ENCODE measurements at places on chromosomes 2 and 18.
A peak's percentile ranks its signal among the peaks of the same experiment; 100 is the strongest.

GRCh38 chr2:216031960-216032689, 18.8 kb upstream of the MREG start:
- DNase-seq: no peak

DNA sequence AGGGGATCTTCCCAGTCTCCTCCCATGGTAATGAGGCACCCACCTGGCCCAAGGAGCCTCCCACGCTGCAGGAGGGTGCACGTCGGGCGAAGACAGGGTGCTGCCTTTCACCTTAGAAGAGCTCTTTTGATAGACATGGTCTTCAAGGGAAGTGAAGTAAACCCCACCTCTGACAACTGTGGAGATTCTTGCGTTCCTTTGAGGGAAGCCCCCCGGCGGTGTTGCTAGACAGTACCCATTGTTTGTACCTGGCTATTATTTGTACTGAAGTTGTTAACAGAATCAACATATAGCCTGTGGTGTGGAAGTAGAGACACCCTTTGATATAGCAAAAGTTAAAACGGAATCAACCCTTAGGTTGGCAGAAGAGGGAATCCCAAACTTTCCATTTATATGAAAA, 648.0 kb downstream of the GALR1 start:
- no peak for DNase-seq

DNA sequence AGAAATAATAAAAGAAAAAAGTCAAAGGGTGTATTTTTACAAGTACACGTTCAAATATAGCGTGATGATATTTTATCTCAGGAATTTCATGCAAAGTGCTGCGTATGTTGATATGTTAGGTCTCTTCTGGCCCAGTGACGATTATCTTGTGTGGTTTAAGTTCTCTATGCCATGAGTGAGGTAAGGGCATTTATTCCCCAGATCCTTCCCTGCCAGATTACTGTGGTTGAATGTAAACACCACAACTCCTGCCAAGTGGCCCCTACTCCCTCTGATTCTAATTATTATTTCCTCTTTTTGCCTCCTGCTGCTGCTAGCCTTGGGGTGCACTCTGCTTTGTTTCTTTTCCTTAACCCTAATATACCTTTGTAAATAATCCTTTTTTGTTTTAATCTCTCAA, 12.2 kb downstream of the SCN2A start:
- no peak for DNase-seq

DNA sequence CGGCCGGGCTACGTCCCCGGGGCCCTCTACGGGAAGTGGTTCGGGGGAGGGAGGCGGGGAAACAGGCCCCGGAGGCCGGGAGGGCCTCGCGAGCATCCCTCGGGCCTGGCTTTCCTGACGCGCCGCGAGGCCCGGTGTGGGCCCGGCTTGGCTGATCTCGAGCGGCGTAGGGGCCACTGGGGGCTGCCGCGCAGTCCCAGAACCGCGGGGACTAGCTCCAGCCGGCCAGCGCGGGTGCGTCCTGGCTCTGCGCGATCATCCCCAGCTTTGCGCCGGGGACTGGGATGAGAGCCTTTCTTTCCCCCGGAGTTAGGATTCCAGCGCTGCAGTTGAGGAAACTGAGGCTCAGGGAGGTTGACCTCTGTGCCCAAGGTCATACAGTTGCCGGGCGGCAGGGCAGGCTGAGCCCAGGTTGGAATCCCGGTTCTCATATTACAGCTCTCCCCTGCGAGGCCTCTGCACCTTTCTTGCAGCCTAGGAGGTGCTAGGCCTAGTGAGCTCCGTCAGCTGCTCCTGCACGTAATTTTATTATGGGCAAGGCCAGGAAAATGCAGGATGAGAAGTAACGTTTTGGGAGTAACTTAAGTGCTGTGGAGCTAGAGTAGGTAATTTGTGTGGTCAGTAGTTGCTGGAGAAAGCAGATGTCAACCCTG, 501 bp downstream of the LPIN1 start:
- no peak for DNase-seq

- DNase-seq: no peak
Measured at GRCh38 chr18:5376986-5377385, 81.5 kb upstream of the ZBTB14 start.

- DNase-seq: peak; percentile 10
Measured at GRCh38 chr2:64453770-64454385, at the start of gene LGALSL. LGALSL (plus strand) TSS chr2:64454162; CDS start chr2:64454546, 384 bp downstream.

GRCh38 chr2:181149056-181149455, 168.7 kb downstream of the UBE2E3 start:
- DNase-seq: no peak

GRCh38 chr18:12295389-12296086, 12.5 kb upstream of the TUBB6 start:
- no peak for DNase-seq

GRCh38 chr2:143296089-143296488, 166.9 kb downstream of the ARHGAP15 start:
- DNase-seq: no peak

DNA sequence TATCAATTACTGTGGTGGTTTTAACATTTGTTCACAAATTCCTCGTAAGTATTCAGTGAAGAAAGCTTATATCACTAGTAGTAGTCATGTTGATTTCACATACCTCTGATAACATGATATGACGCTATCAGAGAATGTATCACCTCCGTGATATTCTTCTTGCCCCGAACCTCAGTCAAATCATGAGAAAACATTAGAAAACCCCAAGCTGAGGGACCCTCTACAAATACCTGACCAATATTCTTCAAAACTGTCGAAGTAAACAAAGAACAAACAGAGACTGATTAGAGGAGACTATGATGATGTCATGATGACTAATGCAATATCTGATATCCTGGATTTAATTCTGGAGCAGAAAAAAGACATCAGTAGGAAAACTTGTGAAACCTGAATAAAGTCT, 85.6 kb upstream of the SPOPL start:
- no peak for DNase-seq

DNA sequence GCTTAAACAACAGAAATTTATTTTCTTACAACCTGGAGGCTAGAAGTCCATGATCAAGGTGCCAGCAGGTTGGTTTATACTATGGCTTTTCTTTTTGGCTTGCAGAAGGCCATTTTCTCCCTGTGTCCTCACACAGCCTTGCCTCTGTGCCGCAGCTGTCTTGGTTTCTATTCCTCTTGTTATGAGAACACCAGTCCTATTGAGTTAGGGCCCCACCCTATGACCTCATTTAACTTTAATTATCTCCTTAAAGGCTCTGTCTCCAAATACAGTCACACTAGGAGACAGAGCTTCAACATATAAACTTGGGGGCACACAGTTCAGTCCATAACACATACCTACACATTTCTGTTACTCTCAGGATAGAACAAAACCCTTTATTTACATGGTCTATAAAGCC, 17.3 kb upstream of the RHOB start:
- DNase-seq: no peak

- DNase-seq: no peak
Measured at GRCh38 chr2:242030858-242031257, 161.3 kb downstream of the RTP5 start.

DNA sequence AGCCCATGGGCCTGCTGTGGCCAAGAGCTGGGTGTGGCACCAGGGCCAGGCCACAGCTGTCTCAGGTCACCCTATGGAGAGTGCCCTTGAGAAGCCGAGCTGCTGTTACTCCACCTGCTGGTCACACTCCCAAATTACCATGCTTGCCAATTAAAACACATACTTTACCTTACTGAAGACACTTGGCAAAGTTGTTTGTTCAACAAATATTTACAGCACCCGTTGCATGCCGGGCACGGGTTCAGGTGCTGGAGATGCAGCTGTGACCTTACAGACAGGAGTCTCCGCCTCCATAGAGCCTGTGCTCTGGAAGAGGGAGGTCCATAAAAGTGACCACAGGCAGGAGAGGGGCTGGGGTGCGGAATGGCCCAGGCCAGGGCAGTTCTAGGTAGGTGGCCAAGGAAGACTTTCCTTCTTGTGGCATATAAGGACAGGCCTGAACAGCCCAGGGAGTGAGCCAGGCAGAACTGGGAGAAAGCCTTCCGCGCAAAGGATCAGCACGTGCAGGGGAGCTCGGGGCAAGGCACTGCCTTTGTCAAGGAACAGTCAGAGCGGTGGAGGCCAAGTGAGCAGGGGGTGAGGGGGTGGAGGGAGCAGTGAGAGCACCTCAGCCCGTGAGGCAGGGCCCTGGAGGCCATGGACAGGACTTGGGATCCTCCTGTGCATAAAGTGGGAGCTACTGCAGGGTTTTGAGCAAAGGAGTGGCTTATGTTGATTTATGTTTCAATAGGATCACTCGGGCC, 23.6 kb upstream of the RBM44 start:
- peak; percentile 11 for DNase-seq

GRCh38 chr2:228675091-228675490, 493.6 kb upstream of the SPHKAP start:
- no peak for DNase-seq

DNA sequence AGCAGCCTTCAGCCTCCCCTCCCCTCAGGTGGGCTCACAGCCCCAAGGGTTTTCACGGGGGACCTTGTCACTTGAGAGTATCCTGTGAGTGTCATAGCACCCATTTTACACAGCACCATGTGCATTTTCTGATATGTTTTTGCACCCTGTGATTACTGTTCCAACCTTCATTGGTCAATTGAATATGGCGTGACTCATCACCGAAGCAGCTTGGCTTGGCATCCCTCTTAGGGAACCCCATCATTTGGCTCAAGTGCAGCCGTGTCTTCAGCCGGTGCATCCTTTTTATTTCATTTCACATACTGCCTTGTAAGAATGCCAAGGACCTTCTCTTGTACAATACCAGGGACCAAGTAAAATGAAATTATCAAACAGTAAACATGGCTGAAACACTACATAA, 57.6 kb downstream of the NPAS2 start:
- no peak for DNase-seq

- DNase-seq: no peak
Measured at GRCh38 chr18:74248189-74248588, 43.6 kb downstream of the CYB5A start.

DNA sequence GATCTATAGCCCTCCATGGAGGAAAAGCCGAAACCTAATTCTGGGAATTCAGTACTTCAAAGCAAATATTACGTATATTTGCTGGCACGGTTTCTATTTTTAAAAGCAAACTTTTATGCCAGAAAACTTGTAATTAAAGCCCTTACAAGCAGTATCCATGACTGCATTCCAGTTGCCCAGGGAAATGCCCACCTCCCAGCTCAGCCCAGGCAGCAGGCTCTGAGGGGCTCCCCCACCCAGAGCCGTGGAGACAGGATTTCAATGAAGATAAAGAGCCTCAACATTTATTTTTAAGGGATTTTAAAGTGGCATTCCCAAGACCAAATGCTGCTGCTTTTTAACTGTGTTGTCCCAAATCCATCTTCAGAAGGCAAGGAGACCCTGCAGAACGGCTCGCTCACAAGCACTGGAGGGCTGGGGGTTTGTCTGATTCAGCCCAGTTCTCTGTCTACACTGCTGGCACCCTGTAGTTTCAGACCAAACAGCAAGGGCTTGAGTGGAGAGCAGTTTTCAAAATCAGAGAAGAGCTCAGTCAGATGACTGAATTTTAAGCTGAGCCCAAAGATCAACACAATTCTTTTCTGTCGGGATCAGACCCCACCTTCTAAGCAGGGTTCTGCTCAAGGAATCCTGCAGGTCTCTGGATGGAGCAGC, 105.1 kb downstream of the KCNF1 start:
- DNase-seq: no peak

DNA sequence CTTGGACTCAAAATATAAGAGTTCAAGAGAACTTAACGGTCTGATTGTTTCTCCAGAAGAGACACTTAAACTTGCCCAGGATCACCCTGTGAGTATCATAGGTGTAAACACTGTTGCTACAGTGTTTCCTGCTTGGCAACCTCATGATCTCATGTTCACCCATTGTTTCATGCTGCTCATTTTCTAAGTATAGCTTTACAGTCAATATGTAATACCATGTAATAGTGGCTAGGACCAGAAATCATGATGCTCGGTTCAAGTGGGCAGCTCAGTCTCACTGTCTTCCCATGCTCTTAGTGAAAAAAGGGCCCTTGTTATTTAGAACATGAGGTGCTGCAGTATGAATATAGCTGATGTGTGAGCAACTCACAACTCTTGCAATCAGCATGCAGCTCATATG, 157.5 kb downstream of the CERS6 start:
- no peak for DNase-seq

GRCh38 chr18:45517181-45517741, 98.0 kb upstream of the SLC14A2 start:
- DNase-seq: no peak

DNA sequence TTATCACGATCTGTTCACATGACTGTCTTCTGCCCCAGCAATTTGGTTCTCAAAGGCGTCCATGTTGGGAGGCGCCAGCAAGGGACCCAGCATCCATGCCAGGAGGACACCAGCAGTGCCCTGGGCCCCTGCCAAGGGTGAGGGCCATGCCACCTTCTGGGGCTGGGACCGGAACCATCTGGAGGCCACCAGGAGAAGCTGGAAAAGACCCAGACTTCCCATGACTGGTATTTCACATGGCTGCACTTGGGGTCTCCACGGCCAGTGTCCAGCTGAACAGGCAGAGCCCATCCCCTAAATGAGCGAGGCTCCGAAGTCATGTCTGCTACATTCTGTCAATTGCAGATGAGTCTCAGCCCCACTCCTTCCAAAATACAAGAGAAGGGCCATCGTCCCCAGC, 306.8 kb upstream of the HS6ST1 start:
- DNase-seq: no peak

DNA sequence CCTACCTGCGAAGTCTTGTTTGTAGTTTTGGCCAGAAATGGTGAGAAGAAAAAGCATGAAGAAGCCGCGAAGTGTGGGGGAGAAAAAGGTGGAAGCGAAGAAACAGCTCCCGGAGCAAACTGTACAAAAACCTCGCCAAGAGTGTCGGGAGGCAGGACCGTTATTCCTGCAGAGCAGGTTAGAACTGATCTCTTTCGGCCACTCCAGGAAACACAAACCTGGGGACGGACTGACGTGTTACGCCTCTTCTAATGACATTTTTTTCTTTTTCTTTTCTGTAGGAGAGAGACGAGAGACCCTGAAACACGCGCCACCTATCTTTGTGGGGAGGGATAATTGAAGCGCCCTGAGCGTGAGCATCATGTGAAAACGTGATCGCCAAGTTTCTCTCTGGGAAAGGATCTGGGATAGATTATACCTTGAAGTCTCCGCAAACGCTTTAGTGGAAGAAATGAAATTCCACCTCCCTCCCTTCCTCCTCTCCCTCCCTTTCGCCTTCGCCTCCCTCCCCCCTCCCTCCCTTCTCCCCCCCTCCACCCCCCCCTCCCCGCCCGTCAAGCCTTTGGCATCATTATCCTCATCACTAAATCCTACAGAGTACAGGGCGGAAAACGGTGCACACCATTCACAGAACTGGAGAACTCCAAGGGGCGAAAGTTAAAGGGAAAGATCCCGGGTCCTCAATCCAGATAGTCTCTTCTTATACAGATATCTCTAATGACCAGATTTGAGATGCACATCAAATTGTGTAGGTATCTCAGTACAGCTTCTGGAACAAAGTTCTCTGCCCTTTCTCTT, at the start of gene ZEB2:
Gene ZEB2, minus strand, starts transcription at position 186 of the 798 bp plus-strand sequence. CDS start 2,769 bp downstream, outside the sequence.
- peak; percentile 46 for DNase-seq

- no peak for DNase-seq
Measured at GRCh38 chr2:44543773-44544725, 182.3 kb downstream of the CAMKMT start.

- DNase-seq: no peak
Measured at GRCh38 chr2:225025917-225026571, 16.2 kb downstream of the DOCK10 start.
